ENCODE measurements at places on chromosomes 13 and 19. TPM values are rescaled to one million over a fixed set of nuclear protein-coding genes. Genes with fewer than 3 reads are reported as not detected.

The FFAR2 gene
- not detected for total RNA-seq

The ZNF837 gene
- total RNA-seq: 3.1 TPM

The C1QTNF9 gene
- total RNA-seq: not detected

The DCLK1 gene
- not detected for total RNA-seq

The ZNF600 gene
- 30.5 TPM for total RNA-seq

The PEAK3 gene
- total RNA-seq: not detected

The HSH2D gene
- total RNA-seq: 191 TPM

The B3GNT8 gene
- total RNA-seq: 0.24 TPM

The KLK12 gene
- total RNA-seq: not detected

The BCAM gene
- total RNA-seq: not detected

The CEACAM18 gene
- total RNA-seq: not detected

The NEK5 gene
- total RNA-seq: not detected

The SLAIN1 gene
- 16.2 TPM for total RNA-seq

The BLVRB gene
- 14.6 TPM for total RNA-seq

The ZC3H4 gene
- total RNA-seq: 83.8 TPM

The ANGPTL4 gene
- not detected for total RNA-seq

The KANK3 gene
- total RNA-seq: 0.07 TPM

The ANGPTL8 gene
- total RNA-seq: not detected

The KLK15 gene
- not detected for total RNA-seq

The RASL11A gene
- 1.4 TPM for total RNA-seq

The EFNA2 gene
- total RNA-seq: not detected

The LRRC25 gene
- total RNA-seq: 0.88 TPM

The SHISA2 gene
- total RNA-seq: not detected

The ERICH4 gene
- not detected for total RNA-seq

The TMC4 gene
- not detected for total RNA-seq

The RNF113B gene
- total RNA-seq: not detected

The SWSAP1 gene
- 5.1 TPM for total RNA-seq

The TBXA2R gene
- 0.47 TPM for total RNA-seq

The ZNF667 gene
- total RNA-seq: 2.0 TPM

The SELENOV gene
- not detected for total RNA-seq

The ZNF471 gene
- total RNA-seq: 1.8 TPM

The UPK1A gene
- total RNA-seq: not detected

The FFAR3 gene
- not detected for total RNA-seq

The NAPSA gene
- total RNA-seq: 1.4 TPM

The ZNF546 gene
- 11.6 TPM for total RNA-seq

The CD70 gene
- 29.7 TPM for total RNA-seq

The ZNF28 gene
- 18.4 TPM for total RNA-seq

The IGFL3 gene
- not detected for total RNA-seq

The SIGLEC14 gene
- total RNA-seq: 10.5 TPM

The ACP5 gene
- 47.6 TPM for total RNA-seq

The SIGLEC12 gene
- not detected for total RNA-seq

The DHDH gene
- total RNA-seq: not detected

The ACER1 gene
- not detected for total RNA-seq

The ATXN8OS gene
- total RNA-seq: not detected

The ZNF835 gene
- total RNA-seq: 5.5 TPM

The CD209 gene
- total RNA-seq: 0.11 TPM

The NLRP5 gene
- total RNA-seq: not detected

The KRTDAP gene
- total RNA-seq: not detected

The OR7C2 gene
- not detected for total RNA-seq

The PNMA8B gene
- 0.04 TPM for total RNA-seq

The PSG3 gene
- total RNA-seq: not detected

The AP1M2 gene
- total RNA-seq: not detected

The RCBTB2 gene
- 2.4 TPM for total RNA-seq

Data from activated B cell treated with CpG ODN at 0.5 μM for 24 hours (primary cell).